Mucosa of gallbladder (tissue), 1 donor: ENCODE measurements at places on chromosomes 11 and 22. TPM values are rescaled to one million over a fixed set of nuclear protein-coding genes. Genes with fewer than 3 reads are reported as not detected.
A peak's percentile ranks its signal among the peaks of the same experiment; 100 is the strongest.

Gene GLYATL1
- total RNA-seq, result 3.6 TPM

Gene NXPE1
- total RNA-seq, result not detected

GRCh38 chr11:78138694-78139421, 568 bp downstream of the ALG8 start:
- DNase-seq, result no peak

GRCh38 chr22:20615021-20615420, 107.6 kb downstream of the MED15 start:
- no peak for DNase-seq

DNA sequence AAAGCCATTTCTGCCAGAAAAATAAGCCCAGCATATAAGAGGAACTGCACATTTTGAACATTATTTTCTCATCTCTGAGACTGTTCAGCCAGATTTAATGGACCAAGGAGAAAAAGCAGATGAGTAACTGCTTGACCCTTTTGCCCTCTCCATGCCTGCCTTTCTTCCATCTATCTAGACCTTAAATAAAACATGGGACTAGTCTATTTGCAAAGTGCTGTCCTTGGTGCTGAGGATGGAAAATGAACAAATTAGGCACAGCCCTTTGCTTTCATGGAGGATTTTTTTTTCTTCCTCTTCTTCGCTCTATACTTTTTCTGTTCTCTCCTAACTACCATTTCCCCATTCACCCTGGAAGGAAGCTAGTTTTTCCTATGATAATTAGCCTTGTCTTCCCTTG, 361.3 kb downstream of the GRM5 start:
- DNase-seq, result no peak

DNA sequence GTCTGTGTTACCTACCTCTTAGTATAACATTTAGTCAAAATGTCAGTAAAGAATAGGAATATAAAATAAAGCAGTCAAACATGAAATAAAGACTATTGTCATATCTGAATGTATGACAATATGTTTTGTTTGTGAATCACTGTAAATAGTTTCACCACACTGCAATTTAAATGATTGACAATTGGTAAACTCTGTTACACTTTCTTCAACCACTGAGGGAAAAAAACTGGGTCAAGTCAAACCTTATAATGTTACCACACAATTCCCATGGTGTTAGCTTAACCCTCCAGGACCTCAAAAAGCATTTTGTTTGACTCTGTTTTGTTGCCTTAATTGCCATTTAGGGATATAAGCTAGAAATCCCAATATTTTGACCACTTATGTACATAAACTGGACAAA, 10.5 kb upstream of the MMP13 start:
- no peak for DNase-seq

GRCh38 chr11:29002816-29003215, 894.6 kb downstream of the METTL15 start:
- no peak for DNase-seq

- no peak for DNase-seq
Measured at GRCh38 chr11:117792992-117793391, 4.0 kb downstream of the DSCAML1 start.

DNA sequence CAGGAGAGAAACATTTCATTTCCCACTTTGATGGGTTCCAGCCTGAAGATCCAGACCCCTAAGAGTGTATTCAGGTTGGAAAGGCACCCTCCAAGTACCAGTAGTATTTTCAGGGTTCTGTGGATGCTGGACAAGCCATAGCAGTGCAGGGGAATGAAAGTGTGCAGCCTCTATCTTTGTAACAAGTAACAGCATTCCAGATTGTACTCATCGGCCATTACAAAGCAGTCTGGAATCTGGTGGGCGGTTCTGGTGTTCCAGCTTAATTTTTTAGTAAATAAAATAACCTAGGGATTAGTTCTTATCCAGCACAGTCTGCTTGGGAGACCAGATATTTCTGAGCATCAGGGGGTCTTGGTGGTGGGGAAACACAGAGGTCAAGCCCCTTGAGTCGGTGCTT, 22.6 kb downstream of the APLNR start:
- DNase-seq, result peak; percentile 35

DNA sequence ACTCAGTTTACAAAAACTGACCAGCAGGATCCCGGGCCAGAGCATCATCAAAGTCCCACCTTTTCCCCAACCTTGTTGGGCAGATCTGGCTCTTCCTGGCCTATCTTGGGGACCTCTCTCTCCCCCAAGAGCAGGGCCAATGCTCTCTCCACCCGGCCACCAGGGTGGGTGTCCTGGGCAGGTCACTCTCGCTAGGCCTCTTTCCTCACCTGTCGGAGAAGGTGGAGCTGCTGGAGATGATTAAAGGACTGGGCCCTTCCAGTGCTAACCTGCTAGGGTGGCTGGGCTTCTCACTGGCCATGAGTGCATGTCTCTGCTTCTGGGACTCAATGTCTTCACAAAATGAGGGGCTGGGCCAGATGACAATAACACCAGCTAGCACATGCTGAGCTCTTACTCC, 2.9 kb upstream of the CAPN5 start:
- DNase-seq, result no peak

DNA sequence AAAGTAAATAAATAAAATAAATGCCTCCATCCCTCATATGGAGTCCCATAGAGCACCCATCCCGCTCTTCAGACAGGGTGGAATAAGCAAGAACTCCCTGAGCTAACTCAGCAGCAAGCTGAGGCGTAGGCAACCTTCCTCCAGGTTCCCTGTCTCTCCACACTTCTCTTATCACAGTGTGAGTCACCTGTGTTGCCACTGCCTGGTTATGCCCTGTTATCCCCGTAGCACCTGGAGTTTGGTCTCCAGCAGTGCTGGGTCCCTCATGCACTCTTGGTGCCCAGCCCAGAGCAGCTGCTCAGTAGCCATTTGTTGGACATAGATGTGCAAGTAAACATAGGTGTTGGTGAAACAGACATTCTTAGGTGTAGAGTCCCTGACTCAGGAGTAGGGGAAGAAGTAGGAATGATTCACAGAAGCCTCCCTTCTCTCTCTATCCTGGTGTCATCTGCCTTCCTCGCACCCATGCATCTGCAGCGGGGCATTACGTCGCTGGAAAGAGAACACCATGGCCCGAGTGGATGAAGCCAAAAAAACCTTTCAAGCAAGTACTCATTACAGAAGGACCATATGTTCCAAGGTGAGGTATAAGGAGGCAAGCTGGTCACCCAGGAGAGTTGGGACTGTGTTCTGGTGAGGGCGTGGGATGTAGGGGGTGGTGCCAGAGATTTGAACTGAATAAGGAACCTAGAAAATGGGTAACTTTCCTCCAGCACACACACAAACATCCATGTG, 56.0 kb downstream of the PISD start:
- no peak for DNase-seq

- DNase-seq, result no peak
Measured at GRCh38 chr22:49793296-49793695, 34.4 kb downstream of the BRD1 start.

GRCh38 chr11:64762674-64763525, 3.1 kb upstream of the PYGM start:
- no peak for DNase-seq

Gene PPARA
- total RNA-seq, result 51.3 TPM

Gene CSTPP1
- total RNA-seq, result 39.1 TPM

GRCh38 chr11:115244758-115245157, 259.5 kb downstream of the CADM1 start:
- no peak for DNase-seq

DNA sequence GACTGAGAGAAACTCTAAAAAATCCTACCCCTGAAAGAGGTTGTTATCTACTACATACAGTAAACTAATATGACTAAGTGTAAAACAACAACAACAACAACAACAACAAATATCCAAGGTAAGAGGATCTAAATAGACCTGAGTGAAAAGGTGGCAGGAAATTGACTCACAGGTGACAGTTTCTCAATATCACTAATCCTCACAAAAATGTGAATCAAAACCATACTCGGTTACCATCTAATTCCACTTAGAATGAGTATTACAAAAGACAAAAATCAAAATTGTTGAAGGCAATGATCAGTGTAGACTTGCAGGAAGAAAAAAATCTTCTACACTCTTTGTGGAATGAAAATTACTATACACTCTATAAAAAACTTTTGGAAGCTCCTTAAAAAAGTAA, 17.5 kb downstream of the RGL4 start:
- DNase-seq, result no peak

DNA sequence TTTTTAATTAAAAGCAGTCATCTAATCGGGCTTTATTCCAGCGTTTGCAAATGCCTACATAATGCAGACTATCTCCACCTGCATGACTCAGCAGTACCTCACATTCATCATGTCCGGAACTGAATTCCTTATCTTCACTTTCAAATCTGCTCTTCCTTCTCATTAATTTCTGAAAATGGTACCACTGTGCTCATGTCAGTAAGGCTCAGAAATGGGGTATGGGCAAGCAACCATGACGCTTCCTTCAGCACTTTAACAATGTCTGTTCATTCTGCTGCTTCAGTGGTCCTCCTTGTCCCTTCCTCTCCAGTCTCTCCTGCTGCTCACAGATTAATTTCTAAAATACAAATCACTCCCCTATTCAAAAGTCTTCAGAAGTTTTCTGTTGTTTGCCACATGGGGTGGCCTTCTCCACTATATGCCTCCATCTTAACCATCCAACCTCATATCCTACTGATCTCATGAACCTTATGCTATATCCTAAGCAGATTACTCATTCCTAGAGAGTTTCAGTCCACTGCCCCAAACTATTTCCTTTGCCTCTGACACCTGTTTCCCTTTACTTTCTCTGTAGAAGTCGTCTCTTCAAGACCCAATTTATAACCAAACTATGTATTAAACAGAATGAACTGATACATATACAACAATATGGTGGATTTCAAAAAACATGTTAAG, 7.0 kb downstream of the GTF2H1 start:
- DNase-seq, result no peak

Gene CREB3L1
- 81.6 TPM for total RNA-seq

DNA sequence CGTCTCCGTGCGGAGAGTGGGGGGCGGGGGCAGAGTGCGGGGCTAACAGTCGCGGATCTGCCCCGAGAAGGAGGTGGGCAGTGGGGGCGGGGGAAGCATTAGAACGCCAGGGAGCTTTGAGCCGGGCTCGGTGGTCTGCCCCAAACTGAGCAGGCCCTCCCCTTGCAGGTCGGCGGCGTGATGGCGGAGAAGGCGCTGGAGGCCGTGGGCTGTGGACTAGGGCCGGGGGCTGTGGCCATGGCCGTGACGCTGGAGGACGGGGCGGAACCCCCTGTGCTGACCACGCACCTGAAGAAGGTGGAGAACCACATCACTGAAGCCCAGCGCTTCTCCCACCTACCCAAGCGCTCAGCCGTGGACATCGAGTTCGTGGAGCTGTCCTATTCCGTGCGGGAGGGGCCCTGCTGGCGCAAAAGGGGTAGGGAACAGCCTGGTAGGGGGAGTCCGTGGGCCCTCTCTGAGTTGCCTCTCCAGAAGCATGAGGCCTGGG, 979 bp downstream of the ABCG4 start:
- no peak for DNase-seq

Gene PRODH
- total RNA-seq, result 5.8 TPM

DNA sequence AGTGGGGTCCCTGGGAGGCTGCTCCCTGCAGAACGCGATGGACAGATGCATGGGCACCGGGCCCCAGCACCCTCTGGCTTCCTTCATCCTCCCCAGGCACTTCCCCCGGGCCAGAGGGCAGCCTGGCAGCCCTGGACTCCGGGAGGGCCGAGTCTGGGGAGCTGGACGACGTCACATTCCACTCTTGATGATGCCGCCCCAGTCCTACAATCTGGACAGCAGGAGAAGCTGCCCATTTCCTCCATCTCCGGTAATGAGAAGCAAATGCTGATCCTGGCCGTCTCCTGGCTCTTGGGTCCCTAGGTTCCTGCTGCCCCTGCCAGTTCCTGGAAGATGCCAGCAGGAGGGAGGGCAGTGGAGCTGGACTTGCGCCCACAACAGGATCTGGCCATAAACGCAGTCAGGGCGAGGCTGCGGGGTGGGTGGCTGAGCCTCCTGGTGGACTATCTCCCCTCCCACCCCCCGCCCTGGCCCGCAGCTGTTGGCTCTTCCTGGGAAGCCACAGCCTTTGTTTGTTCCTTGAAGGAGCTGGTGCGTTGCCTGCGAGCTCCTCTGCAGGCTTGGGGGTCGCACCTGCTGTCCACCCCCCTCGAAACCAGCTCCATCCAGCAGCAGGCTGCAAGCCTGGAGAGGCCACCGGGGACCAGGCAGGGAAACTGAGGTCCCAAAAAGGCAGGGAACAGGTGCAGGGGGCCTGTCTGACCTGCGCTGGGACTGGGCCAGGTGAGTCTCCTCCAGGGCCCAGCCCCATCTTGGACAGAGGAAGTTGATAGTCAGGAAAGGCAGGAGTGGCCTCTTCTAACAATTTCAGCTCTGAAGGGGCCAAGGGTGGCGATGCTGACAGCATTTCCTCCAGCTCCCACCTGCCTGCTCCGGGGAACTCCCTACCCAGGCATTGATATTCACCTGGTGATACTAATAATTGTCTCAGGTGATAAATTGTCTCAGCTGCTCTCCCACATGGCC, 17.9 kb upstream of the MUC6 start:
- peak; percentile 42 for DNase-seq

Gene FOLR2
- total RNA-seq, result 18.9 TPM

DNA sequence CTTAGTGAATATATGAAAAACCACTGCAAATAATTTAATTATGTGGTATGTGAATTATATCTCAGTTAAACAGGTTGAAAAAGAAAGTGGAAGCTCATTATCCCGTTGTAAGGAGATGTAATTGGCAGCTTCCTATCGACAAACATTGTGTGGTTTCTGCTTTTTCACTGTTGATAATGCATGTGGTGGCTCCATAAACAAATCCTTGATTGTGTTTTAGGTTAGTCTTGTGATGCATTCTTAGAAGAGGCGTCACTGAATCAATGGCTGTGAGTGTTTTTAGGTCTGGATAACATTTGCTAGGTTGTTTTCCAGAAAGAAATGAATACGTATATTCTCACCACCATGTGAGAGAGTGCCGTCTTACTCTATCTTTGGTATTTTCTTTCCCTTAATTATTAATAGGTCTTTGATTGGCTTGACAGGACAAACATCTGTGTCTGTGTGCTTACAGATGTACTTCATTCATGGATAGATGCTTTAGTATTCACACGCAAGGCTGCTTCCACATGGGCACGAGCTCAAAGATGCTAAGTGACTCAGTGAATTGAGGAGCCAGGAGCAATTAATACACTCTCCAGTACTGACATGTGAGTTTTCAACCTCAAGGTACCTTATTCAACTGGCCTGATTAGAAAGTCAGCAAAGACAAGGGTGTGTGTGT, 166.7 kb downstream of the TBC1D22A start:
- no peak for DNase-seq

DNA sequence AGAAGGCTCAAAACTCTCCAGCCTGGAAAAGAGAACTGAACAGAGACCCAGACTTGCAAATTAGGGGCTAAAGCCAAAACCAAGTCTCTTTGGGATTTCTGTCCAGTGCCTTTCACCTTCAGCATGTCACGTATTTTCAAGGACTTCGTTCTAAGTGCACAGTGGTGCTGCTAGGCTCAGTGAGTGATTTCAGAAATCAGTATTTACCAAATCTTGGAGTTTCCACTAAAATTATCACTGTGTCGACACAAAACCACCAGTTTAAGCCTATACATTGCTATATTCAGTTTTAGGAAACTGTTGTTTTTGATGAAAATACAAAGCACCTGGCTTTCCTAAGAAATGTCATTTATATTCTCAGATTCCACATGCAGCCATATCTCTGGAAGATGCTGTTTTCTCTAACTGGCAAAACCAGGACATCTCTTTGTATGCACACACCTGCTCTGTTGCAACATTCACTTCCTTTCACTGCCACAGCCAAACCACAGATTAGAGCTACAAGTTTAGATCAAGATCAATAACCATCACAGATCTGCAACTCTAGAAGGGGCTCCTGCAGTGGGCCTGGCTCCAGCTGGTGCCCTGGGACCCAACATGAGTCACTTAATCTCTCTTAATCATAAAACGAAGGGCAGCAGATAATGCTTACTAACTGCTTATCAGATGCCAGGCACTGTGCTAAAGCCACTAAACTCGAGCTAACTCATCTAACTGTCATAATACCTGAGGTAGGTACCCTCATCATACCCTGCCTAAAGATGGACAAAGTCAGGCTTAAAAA, 22.3 kb downstream of the SMCO4 start:
- no peak for DNase-seq
